SK-N-DZ (cell line): ENCODE measurements at places on chromosomes 2 and 18.
A peak's percentile ranks its signal among the peaks of the same experiment; 100 is the strongest.

- DNase-seq = no peak
Observed at GRCh38 chr2:74080346-74080745, 67.4 kb downstream of the BOLA3 start.

DNA sequence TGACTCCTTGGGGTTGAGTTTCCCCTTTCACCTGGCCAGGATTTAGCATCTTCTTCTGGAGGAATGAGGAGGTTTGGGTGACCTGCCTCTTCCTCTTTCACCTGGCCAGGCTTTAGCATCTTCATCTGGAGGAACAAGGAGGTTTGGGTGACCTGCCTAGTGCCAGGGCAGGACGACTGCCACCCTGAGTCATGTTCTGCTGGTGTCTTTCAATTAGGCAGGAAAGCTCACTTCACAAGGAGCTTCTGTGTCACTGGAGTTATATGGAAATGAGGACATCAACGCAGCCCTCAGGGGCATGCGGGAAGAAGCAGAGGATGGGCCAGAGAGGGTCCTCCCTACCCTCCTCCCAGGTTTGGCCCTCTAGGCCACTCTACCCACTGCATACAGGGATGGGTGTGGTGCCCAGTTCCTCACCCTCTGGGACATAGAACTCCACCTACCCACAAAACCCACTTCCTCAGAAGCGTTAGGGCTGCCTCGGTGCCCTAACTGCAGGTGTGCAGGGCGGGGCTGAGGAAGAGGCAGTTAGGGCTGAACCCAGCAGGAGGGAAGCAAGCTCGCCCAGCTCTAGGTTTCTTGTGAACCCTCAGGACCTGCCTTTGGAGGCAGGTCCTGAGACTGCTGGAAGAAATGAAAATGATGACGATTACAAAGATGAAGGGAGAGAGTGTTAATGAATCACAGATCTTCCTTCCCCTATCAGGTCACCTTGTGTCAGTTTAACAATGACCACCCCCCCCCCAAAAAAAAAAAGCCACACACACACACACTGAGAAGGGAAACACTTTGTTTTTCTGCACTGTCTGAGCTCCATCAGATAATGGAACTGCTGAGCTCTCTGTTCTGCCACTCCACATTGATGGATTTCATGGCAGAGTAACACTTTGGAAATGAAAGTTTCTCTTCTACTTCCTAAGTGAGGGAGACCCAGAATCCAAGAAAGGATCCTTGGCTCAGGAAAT lies 71.0 kb downstream of the ARL4C start:
- no peak for DNase-seq

DNA sequence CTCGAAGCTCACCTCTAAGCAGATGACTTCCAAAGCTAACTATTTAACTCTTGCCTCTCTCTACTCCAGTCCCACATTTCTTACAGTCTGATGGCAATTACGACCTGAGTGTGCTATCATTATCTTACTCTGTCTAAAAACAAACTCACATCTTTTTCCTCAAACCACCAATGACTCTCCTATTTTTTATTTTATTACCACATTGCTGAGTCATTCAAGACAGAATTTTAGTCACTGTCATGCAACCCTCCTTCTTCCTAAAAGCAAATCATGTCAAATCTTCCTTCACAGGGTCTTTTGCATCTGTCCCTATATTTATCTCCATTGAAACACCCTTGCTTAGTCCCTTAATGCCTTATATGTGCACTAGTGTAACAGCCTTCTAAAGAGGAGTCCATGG lies 34.6 kb upstream of the C2orf15 start:
- no peak for DNase-seq

DNA sequence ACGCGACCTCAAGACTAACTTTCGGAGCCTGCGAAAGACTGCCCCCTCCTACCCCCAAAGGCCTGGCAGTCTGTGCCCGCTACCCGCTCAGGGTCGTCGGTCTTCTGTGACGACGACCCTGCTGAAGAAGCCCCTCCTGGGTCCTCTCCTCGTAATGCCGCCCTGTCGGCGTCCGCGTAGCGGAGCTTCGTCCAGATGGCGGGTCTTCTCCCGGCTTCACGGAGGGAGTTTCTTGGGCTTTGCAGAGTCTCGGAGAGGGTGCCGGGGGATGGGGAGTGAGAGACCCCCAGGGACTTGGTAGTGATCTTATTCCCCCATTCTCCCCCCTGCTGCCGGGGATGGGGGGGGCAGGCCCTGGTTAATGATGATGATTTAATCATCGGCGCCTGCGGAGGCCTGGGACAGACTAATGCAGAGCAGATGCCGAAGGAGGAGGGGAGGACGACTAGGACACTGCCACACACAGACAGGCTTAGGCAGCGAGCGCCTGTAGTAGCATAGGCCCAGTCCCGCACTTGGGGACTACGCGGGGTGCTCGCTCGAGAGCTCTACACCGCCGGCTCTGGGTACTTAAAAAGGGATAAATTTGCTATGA lies 528 bp upstream of the PCGF1 start:
- DNase-seq = peak; percentile 98

- DNase-seq = no peak
Observed at GRCh38 chr2:152485954-152486736, 151.2 kb downstream of the FMNL2 start.

DNA sequence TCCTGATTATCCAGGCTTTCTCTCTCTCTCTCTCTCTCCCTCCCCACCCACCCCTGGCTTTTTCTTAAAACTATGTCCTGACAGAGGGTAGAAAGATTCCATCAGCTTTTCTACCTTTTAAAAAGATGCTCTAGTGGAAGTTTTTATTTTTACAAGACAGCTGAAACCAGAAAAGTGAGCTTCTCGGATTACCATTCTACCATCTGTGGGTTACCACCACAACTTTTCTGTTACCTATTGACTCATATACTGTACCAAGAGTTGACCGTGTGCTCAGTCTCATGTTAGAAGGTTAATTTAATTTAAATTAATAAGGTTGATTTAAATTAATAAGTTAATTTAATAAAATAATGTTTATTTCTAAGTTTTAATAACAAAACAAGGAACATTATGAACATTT lies 137.6 kb downstream of the UPP2 start:
- DNase-seq = no peak

DNA sequence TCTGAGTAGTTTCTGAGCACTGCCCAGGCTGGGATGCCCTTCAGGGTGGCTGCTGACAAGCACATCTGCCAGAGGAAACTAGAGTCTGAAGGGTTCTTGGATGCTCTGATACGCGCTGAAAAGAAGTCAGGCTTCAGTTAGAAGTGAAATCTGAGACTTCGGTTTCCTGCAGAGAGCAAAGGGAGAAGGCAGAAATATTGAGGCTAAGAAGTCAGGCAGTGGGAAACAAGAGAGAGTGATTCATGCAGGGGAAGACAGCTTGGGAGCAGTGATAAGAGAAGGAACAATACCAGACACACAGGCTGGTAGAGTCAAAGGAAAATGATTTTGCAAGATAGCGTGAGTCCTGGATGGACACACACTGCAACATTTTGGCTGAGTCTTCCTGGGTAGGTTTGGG lies 51.0 kb upstream of the BOD1L2 start:
- DNase-seq = no peak

DNA sequence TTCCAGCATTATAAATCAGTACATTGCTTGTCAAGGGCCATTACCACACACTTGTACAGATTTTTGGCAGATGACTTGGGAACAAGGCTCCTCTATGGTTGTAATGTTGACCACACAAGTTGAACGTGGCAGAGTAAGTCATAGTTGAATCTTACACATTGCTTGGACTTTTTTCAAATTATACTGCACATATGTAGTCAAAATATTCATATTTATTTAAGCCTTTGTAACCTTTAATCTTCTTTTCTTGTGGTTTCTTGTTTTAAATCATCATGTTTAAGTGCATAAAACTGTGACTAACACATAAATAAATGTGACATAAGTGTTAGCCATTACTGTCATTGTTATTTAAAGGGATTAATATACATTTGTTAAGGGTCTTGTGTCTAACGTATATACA lies 52.1 kb upstream of the EPB41L5 start:
- no peak for DNase-seq

DNA sequence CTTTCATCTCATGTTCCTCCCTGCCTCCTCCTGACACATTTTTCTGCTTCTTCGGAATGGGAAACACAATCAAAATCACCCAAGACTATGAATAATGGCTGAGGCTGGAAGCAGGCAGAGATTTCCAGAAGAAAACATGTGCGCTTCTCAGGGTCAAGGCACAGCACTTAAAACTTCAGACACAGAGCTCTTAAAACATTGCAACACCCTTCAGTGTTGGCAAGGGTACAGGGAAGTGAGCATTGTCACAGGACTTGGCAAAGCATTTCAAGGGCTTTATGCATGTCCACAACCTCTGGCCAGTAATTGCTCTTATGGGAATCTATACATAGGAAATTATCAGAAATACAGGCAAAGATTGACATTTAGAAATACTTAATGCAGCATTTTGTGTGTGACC lies 477.6 kb upstream of the KLHL29 start:
- no peak for DNase-seq

- DNase-seq = no peak
Observed at GRCh38 chr2:12700989-12701388, 15.7 kb upstream of the TRIB2 start.

GRCh38 chr18:27645929-27646328 lies 460.8 kb upstream of the CHST9 start:
- DNase-seq = no peak

GRCh38 chr18:52087140-52087539 lies 252.9 kb upstream of the DCC start:
- no peak for DNase-seq

DNA sequence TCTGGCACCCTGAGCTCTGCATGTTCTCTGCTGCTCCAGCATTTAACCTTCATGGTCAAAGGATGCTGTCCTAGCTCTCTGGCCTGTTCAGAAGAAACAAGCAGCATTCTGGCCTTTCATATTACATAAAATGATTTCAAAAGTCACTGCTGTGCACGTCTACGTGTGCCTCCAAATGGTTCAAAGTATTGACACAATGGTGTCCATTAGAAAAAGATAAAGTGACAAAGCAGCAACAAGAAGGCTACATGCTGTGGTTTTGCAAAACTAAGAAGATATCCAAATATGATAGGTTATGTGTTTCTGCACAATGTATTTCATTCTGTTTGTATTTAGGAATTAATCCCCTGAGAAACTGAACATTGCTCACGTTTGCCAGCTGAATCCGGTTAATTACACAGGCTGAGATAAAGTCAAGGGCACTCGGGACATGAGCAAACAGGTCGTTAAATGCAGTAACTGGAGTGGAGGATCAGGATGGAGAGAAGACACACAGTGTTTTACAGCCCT lies 258.5 kb downstream of the DOK6 start:
- DNase-seq = no peak

- DNase-seq = no peak
Observed at GRCh38 chr2:135586148-135586547, 54.9 kb downstream of the R3HDM1 start.

GRCh38 chr2:154804451-154804850 lies 106.0 kb downstream of the KCNJ3 start:
- DNase-seq = no peak

DNA sequence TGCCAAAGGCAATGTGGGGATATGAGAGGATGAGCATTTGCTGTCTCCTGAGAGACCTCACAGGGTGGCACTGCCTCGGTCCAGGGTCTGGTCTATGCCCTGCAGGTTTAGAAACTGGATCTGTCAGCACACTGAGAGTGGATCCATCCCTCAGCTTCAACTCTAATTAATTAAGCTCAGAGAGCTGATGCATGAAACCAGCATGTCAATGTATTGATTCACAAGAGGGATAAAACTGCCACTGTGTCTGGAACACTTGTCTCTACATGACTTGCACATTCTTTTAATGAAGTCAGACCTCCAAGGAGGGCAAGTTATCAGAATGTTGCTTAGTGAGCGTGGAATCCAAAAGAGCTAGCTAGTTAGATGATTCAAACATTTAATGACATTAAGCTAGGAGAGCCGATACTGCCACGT lies 22.5 kb upstream of the POLE4 start:
- no peak for DNase-seq
